ENCODE measurements at places on chromosomes 3 and 15. TPM values are rescaled to one million over a fixed set of nuclear protein-coding genes. Genes with fewer than 3 reads are reported as not detected.

DNA sequence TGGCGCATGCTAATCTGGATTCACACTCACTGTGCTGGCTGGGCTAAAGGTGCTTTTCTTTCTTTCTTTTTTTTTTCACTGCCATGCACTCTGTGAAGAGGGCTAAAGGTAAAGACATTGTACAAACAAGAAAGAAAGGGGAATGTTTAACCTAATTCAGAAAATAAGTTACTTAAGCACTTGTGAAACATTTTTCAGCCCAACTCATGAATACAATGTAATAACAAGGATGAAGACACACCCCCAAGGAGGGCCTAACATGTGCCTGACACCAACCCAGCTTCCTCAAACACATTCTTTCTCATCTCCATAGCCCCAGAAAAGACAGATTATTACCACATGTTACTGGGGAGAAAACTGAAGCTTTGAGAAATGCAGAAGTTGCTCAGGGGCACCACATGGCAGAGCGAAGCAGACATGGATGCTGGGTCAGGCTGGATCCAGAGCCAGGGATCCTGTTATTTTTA lies 5.7 kb downstream of the STIMATE start:
- DNase-seq, result no peak

DNA sequence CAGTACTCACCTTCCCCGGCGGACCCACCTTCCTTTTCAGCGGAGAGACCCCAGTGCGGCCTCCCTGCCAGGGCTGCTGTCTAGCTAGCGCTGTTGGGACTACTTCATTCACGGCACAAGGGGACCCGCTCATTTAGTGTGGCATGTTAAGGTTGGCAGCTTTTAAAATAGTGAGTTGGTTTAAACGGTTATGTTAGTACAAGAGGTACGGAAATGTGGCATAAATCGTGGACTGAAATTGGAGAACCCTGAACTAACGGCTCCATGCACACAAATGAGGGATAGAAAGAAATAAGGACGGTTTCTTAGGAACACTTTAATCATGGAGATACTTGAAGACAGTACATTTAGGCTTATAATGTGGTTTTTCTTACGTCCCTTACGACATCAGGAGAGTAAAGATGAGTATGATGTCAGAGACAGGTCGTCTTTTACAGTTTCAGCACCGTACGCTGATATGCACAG lies 752 bp downstream of the CEP63 start:
- DNase-seq, result no peak

GRCh38 chr15:47824147-47824546 lies 106.8 kb downstream of the SEMA6D start:
- no peak for DNase-seq

- DNase-seq, result no peak
These were observed 30.0 kb upstream of the SLC2A2 start for GRCh38 chr3:171056528-171056927.

DNA sequence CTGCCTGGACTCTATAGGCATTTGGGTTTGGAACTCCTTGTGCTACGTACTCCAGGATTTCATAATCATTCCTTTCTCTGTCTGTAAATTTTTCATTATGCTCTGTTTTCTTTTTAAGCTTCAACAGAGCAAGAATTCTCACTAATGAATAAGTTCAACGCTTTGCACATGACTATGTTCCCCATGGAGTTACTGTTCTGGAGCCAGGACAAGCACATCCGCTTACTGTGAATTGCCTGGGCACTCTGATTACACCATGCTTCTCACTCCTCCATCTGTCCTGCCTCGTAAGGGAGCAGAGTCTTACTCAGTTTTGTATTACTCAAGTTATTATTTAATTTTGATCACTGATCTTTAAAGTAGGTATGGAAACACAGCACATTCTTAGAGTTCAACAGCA lies 472.7 kb downstream of the RAP2B start:
- no peak for DNase-seq

GRCh38 chr15:37880009-37880834 lies 54.2 kb upstream of the TMCO5A start:
- no peak for DNase-seq

- DNase-seq, result no peak
These were observed 68.0 kb downstream of the ATP11B start for GRCh38 chr3:182861348-182861747.

- DNase-seq, result no peak
These were observed 1.5 kb downstream of the ATP1B3 start for GRCh38 chr3:141877911-141878310.

DNA sequence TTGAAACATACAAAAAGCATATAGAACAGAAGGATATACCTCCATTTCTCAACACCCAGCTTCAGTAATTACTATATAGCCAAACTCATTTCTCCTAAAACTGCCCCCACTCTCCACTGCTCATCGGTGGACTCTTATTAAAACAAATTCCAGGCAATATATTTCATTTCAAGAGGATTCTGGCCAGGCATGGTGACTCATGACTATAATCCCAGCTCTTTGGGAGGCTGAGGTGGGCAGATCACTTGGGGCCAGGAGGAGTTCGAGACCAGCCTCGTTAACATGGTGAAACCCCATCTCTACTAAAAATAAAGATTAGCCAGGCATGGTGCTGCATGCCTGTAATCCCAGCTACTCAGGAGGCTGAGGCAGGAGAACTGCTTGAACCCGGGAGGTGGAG lies 40.9 kb downstream of the SNX4 start:
- no peak for DNase-seq

GRCh38 chr3:138761002-138761401 lies 73.7 kb downstream of the PIK3CB start:
- no peak for DNase-seq

Gene MYEF2
- total RNA-seq, result 11.0 TPM

DNA sequence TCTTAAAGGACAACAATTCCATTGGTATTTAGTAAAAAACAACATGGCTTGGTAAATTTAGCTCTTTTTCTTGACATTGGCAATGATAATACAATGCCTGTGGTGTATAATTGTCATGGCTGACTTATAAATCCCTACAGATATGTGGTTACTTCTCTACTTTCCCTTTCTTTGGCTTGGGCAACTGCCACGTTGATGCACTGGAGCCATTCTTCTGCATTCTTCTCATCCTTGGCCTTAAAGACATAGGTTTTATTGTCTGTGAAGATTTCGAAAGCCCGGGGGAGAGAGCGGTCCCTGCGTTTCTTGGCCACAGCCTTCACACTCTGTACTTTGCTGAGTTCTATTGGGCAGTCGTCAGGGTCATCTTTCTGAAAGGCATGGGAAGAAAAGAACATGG lies 101.1 kb upstream of the CCNL1 start:
- no peak for DNase-seq

Gene SRP14
- total RNA-seq, result 168 TPM

Gene PEX5L
- not detected for total RNA-seq

GRCh38 chr3:385151-385550 lies 188.6 kb downstream of the CHL1 start:
- DNase-seq, result no peak

Gene XIRP1
- 0.10 TPM for total RNA-seq

Gene LRRC2
- 2.1 TPM for total RNA-seq

DNA sequence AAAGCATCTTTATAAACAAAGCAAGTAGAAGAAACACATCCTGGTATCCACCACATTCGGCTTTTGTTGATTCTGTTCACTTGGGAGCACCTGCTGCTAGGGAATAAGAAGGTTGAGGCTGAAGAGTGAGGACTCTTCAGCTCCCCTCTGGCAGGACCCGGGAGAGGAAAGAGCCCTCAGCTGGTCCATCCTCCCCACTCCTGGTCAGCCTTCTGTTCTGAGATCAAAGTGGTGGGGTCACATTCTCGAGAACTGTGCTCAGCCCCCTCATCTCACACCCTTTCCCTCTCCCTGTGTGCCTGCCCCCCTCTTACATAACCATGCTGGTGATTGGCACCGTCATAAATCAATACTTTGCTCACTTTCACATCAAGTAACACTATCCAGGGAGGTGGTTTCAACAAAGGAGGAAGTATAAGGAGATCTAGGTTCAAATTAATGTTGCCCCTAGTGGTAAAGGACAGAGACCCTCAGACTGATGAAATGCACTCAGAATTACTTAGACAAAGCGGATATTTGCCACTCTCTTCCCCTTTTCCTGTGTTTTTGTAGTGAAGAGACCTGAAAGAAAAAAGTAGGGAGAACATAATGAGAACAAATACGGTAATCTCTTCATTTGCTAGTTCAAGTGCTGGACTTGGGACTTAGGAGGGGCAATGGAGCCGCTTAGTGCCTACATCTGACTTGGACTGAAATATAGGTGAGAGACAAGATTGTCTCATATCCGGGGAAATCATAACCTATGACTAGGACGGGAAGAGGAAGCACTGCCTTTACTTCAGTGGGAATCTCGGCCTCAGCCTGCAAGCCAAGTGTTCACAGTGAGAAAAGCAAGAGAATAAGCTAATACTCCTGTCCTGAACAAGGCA lies at the start of gene NR1I2:
Gene NR1I2 (plus strand): TSS at position 772 of the 869 bp plus-strand sequence.
- no peak for DNase-seq

- DNase-seq, result no peak
These were observed 260.7 kb upstream of the UMPS start for GRCh38 chr3:124469555-124469954.

- DNase-seq, result no peak
These were observed 96.1 kb downstream of the SV2B start for GRCh38 chr15:91196127-91196526.

DNA sequence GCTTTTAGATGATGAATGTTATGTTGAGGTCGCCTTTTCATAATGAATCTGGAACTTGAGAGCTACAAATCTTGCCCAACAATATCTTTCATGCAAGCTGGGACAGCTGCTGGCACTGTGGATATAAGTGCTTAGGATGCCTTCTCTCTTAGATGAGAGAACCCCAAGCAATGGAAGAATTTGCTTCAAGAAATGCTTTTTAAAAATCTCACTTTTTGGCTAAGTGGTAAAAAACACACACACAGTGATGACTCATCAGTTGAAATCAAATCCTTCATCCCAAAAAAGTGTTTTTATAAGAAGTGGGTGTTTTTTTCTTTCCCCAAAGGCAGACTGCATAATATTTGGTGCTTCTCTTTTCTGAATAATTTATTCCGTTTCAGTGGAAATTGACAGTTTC lies 38.4 kb upstream of the GALNT15 start:
- DNase-seq, result no peak

Gene SLC28A1
- total RNA-seq, result 0.19 TPM

Gene MME
- total RNA-seq, result 138 TPM

Gene LMCD1
- 506 TPM for total RNA-seq

DNA sequence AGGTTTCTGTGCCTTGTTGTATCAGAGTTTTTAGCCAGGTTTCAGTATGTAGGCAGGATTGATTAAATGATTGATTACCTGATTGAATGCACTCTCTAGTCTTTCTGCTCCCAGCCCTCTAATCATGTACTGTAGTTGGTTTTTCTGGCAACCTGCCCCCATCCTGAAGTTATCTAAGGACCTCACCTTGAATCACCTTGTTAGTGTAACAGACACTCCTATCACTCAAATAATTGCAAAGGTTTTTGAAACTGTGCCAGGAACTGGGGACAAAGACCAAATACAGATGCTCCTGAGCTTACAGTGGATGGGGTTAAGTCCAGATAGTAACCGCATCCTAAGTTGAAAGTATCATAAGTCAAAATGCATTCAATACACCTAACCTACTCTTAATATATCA lies 141.5 kb upstream of the EIF1B start:
- DNase-seq, result no peak

DNA sequence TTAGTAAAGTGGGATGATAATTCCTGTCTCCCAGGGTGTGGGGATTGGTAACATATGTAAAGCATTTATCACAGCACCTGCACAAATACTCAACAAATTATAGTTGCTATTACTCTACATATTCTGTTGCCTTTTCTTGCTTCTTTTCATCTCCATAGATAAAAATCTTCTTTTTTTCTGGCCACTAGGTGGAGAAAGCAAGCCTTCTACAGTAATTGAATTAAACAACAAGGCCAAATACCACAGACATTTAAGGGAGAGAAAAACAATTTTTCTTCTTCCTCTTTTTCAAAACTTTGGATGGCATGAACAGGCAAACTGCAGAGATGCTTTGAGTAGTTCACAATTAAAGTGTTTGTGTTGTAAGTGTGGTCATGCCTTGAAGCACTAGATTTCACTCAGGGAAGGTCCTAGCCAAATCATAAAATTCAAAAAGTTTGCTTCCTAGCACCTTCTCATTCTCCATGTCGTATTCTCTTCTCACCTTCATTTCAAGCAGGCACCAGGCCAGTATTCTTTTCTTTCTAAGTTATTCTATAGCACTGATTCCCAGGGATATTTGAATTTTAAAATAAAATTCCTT lies 493.4 kb upstream of the TGFBR2 start:
- no peak for DNase-seq

- no peak for DNase-seq
These were observed 14.4 kb upstream of the C3orf80 start for GRCh38 chr3:160210799-160211221.

DNA sequence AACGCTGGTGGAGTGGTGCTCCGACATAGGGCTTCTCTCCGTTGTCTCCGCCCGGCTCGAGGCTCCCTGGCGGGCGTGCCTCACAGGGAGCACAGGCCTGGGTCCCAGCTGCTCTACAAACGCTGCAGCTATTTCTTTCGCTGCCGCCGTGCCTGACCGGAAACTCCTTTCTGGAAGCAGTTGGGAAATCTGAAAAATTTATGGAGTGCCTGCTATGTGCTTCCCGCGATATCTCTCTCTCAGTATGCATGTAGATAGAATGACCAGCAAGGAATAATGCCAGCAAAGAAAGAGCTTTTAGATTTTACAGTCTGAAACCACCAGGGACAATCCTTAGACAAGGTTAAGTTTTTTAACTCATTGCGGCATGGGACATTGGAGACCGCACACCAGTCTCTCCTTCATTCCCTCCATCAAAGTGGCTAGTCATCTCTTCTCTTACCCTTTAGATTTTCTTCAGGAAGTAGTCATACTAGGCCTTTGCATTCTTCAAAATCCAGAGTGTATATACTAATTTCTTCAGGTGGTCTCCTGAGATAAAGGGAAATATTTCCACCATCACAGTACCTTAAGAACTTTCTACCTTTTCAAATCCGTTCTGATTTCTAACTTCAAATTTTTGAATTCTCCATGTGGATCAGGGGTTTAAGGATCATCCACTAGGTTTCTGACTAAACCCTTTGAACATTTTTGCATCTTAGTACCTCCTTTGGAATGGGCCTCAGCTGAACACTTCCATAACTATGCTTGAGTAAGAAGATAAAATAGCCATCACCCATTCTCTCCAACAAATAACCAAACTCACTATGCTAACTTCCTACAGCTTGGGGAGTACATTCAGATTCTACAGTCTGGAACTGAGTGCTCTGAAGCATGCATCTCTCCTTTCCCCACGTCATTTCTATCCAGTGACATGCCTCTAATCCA lies 1.1 kb upstream of the NPHP3 start:
- no peak for DNase-seq

Gene ATP13A4
- total RNA-seq, result not detected

DNA sequence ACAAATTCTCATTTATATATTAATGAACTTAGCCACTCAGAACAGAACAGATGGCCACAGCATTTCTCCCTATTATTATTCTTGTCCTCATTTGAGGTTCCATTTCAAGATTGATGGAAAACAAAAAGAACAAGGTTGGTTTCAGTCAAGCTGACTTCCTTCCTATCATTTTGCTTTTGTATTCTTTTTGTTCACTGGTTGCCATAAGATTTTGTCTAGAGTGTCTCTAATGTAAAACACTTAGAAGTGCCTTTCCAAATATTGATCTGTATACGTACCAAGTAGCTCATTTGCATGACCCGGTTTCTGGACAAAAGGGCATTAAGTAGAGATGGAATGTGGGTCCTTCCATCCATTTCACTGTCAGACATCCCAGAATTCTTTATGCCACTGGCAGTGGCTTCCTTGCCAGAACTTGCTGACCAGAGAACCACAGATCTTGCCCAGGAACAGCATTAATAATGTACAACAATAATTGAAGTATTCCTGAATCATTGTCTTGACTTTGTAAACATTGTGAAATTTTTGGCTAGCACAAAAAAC lies 63.8 kb downstream of the PEX5L start:
- no peak for DNase-seq

Measured in mesenteric fat pad (tissue), 1 donor.